ENCODE measurements at places on chromosomes 13 and 19.

GRCh38 chr19:39152066-39152465, 26.5 kb downstream of the PAK4 start:
- no peak for DNase-seq

DNA sequence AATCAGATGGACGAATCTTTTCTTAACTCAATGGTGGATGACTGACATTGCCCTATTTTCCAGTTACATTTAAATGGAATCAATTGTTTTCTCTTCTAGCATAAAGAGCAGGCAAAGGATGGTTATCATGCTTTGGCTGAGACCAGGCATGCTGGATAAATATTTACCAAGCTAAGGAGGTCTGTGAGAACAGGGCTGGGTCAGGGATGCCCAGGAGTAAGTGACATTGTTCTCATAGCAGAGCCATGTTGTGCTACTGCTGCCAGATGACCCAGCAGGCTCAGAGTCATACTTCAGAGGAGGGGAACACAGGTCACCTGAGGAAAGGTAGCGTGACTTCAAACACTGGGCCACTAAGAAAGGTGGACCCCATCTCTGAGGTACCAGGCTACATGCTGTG, 116.0 kb upstream of the RNF113B start:
- DNase-seq, result no peak

- DNase-seq, result no peak
Measured at GRCh38 chr13:104979281-104980030, 1556.0 kb downstream of the EFNB2 start.

DNA sequence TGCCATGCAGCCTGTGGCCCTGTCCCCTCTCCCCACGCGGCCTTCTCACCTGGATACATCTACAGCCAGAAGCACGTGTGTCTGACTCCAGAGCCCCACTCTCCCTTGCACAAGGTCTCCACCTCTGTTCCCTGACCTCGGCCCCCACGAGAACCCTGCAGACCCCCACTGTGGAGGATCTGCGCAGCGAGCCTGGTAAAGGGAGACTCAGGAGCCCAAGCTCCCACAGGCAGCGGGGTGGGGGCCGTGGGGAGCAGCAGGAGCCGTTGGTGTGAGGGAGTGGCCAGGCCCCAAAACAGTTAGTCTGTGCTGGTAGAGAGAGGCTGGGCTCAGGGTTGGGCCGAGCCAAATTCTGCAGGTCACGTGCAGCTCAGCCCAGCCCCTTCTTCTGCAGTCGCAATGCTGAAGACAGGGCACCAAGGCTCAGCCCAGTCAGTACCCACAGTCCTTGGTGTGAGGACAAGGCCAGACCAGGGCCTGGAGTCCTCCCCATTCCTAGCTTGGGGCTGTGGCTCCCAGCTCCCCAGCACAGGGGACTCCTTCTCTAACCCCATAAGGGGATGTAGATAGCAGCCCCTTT, 28.7 kb upstream of the SLC7A10 start:
- no peak for DNase-seq

GRCh38 chr13:20350382-20350763, 118.3 kb upstream of the GJB6 start:
- no peak for DNase-seq

GRCh38 chr19:7933411-7933810, 7.5 kb upstream of the CTXN1 start:
- no peak for DNase-seq

DNA sequence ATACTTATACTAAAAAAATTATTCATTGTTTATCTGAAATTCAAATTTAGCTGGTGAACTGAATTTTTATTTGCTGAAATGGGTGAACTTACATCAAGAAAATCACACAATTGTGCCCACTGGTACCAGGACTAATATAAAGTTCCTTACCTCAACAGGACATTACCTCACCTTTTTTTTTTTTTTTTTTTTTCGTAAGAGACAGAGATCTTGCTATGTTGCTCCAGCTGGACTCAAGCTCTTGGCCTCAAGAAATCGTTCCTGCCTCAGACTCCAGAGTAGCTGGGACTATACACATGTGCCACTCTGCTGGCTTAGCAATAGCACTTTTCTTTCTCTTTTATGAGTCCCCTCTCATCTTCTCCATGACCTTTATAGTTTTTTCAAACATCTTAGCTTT, 22.5 kb upstream of the NDFIP2 start:
- DNase-seq, result no peak

DNA sequence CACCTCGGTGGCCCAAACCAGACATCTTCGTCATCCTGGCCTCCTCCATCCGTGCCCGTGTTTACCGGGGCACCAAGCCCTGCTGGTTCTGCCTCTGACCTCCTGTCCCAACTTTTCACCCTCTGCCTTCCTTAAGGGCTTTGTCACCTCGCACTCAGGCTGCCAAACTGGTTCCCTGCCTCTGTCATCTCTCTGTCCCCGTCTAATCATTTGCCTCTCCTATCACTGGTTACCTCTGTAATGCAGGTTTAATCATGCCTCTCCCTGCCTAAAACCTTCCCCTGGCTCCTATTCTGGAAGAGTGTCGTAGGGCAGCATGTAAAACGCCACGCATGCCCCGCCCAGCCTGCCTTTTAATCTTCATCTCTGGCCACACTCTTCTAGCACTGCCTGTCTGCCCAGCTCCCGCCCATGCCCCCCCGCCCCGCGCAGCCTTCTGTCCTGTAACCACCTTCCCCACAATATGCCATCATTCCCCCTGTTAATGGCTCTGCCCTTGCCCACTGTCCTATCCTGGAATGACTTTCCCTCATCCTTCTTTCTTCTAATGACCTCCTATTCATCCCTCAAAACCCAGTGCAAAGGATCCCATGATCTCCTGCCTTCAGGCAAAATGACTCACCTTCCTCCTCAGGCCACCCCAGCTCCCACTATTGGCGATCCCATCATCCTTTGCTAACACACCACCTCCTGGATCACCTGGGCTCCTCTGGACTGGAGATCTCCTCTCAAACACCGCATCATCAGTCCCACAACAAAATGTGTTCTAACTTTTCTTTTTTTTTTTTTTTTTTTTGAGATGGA, 66.7 kb downstream of the PEX11G start:
- DNase-seq, result no peak

DNA sequence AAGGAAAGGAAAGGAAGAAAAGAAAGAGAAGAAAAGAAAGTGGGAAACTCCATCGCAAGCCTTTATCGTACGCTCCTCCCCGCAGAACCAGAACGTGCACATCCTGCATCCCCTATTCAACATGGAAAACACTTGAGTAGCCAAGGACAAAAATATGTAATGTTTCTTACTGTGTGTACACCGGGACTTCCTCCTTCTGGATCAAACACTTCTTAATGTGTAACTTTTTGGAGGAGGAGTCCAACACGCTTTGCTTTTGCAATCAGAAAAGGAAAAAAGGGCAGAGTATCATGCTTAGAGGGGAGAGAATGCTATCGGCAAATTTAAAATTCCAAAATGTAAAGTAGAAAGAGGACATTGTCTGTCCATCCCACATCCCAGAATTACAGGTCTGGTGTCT, 7.8 kb upstream of the SHFL start:
- DNase-seq, result no peak

GRCh38 chr13:51885651-51886050, 23.9 kb downstream of the CCDC70 start:
- DNase-seq, result no peak

DNA sequence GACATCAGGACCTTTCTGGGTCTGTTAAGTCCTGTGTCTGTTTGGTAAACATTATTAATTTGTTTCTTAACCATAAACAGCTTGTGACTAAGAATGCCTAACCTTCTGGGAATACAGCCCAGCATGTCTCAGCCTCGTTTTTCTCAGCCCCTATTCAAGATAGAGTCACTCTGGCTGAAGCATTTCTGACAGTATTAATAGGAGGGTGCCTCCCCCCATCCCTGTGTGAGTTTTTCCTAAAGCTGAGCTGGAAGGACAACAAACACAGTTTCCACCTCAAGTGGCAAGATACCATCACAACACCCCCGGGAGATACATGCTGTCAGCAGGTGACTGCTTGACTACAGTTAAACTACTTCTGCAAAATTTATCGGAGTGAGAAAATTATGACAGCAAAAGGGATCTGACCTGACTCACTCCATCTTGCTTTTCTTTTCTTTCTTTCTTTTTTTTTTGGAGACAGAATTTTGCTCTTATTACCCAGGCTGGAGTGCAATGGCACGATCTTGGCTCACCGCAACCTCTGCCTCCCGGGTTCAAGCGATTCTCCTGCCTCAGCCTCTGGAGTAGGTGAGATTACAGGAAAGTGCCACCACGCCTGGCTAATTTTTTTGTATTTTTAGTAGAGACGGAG, 59.3 kb upstream of the ABCC4 start:
- DNase-seq, result no peak

GRCh38 chr13:71051573-71051972, 815.4 kb downstream of the DACH1 start:
- no peak for DNase-seq

DNA sequence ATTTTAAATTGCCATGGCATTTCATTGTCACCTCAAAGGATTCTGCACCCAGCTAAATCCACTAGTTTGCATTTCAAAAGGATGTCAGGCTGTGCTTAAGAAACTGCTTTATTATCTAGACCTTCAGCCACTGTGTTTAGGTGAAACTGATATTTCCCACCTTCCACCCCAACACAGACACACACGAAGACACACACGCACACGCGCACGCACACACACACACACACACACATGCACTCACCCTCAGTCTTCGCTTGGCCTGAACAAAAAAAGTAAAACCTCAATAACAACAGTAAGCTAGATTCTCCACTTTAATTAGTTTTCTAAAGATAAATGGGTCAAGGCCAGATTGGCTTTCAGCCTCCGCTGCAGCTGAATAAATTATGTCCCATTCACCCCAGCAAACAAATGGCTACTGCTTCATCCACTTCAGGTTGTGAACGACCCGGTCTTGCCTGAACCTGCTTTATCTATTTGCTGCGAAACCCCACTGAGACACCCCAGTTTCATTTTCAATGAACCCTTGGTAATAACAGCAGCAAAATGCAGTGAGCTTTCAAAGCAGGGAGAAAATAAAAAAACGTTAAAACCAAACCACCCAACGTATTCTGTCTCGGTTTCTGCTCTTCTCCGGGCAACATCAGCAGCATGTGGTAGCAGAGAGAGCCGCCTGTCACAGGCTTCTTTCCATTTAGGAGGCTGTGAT, 166.8 kb downstream of the DCT start:
- no peak for DNase-seq

- no peak for DNase-seq
Measured at GRCh38 chr13:59780058-59780457, 383.7 kb downstream of the DIAPH3 start.

DNA sequence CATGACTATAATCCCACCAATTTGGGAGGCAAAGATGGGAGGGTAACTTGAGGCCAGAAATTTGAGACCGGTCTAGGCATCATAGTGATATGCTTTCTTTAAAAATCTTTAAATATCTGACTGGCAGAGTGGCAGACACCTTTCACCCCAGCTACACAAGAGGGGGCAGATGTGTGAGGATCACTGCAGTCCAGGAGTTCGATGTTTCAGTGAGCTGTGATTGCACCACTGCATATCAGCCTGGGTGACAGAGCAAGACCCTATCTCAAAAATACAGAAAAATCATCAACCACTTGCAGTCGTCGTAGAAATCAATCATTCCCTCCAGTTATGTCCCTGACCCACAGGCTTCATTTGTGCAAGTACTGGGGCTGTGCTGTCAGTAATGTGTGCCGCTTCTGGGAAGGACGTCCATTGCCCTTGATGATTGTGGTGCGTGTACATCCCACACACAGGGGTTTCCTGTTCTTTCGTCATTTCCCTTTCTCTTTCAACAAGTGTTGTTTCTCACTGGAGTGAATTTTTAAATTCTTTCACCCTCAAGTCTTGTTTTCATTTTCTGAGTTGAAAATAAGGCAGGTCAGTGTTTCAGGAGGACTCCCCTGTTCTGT, 1.4 kb downstream of the LGALS14 start:
- no peak for DNase-seq

DNA sequence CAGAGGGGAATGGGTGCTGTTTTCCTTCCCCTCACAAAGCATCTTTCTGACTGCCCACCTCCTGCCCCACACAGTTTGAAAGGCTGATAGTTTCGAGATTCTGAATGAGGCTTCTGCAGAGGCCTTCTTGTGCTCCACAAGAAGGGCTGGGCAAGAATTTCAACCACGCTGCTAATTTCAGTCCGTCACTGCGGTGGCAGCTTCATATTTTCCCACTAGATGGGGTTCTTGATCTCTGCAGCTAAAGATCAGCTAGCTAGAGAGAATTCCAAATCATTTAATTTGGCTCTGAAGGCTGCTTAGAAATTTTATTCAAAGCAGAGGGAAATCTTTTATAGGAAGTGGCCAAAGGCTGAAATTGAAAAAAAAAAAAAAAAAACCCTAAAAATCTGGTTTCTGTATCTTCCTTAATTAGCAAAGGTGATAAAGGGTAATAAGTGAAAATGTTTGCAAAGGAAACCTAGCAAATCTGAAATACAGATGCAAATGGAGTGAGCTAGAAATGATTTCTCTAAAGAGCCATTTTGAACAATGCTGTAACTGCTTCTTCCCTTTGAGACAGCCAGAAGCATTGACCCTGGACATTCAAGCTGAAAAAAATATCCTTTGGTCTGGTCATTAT, 38.0 kb upstream of the C13orf42 start:
- no peak for DNase-seq

DNA sequence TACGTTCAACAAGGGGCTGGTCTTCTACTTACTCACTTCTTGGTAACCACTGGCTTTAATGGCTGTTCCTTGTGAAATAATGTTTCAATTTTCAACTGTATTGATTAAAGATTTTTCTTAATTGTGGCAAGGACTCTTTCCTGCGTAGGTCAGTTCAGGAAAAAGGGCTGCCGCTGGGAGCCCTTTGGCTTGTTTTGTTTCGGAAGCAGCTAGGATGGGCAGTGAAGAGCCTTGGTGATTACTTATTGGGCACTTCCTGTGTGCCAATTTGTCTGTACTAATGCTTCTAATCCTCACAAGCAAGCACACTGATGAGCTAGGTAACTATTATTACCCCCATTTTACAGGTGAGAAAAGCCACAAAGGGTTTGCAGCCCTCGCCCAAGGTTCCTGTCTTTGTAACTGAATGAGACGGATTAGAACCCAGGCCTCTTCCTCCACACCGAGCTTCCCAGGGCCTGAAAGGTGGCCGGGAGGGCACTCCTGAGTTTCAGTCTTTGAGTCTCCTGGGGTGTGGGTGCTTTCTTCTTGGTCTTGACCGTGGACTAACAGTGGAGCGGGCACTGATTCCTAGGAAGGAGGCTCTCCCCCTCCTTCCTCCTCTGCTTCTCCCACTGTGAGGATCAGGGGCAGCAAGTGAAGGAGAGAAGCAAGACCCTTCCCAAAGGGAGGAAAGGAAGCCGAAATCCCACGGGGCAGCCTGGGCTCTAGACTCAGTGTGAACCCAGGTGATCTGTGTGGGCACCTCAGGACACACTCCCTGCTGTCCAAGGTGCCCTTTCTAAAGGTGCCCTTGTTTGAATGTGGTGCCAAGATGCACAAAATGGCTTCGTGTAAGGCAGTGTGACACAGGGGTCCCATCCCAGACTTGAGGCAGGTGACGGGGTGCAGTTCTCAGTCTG, 3.7 kb downstream of the COL4A2 start:
- no peak for DNase-seq

GRCh38 chr19:18377026-18377425, 8.9 kb upstream of the GDF15 start:
- no peak for DNase-seq

- DNase-seq, result no peak
Measured at GRCh38 chr19:29085630-29086029, 127.3 kb downstream of the UQCRFS1 start.
